Activated CD4-positive, alpha-beta T cell treated with anti-CD3 and anti-CD28 coated beads, Interleukin-10, Interleukin-2, amounts not matched to agents 100 ng/mL and 50 ng/mL, durations not matched to agents 16 hours and 8 hours (primary cell): ENCODE measurements at places on chromosomes 12 and 14.

GRCh38 chr14:90375934-90376333, 20.9 kb upstream of the CALM1 start:
- no peak for DNase-seq

- peak; percentile 17 for DNase-seq
These were observed at the start of gene MDGA2 for GRCh38 chr14:47675466-47676314. Gene MDGA2, minus strand, starts transcription at chr14:47675605.

DNA sequence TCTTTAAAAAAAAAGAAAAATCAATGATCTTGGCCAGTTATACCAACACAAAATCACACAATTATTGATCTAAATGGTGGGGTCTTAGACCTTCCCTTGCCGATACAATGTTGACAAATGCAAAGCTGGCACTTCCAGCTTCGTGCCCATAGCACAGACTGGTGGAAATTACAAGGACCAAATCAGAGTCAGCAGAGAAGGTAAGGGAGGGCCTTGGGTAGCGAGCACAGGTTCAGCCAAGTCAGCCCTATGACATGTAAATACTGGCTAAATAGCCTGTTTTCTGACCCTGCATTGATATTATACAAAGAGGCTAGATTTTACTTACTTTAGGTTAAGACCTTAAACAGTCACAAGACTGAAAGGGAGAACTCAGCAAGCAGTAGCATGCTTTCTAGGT, 30.3 kb upstream of the WDR89 start:
- DNase-seq: no peak

DNA sequence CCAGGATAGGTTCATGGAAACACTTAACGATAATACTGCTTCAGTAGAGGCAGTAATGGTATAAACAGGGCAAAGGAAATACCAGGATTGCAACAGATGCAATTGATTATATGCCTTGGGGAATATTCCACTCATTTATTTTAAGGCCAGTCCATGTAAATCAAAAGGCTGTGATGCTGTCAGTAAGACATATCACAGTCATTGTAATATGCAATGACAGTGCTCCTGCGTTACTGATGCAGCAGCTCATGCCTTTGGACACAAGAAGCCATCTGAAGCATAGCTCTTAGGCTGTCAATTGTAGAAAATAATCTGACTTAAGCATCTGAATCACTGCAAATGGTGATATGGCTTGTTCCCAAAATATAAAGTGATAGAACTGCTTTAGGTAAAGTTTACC, 674.8 kb downstream of the TMTC2 start:
- no peak for DNase-seq

DNA sequence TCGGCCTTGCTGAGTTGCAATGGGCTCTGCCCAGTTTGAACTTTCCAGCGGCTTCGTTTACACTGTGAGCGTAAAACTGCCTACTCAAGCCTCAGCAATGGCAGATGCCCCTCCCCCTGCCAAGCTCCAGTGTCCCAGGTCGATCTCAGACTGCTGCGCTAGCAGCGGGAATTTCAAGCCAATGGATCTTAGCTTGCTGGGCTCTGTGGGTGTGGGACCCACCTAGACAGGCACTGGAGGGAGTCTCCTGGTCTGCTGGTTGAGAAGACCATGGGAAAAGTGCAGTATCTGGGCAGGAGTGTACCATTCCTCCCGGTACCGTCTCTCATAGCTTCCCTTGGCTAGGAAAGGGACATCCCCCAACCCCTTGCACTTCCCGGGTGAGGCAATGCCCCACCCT, 88.2 kb downstream of the KLHL28 start:
- DNase-seq: no peak

DNA sequence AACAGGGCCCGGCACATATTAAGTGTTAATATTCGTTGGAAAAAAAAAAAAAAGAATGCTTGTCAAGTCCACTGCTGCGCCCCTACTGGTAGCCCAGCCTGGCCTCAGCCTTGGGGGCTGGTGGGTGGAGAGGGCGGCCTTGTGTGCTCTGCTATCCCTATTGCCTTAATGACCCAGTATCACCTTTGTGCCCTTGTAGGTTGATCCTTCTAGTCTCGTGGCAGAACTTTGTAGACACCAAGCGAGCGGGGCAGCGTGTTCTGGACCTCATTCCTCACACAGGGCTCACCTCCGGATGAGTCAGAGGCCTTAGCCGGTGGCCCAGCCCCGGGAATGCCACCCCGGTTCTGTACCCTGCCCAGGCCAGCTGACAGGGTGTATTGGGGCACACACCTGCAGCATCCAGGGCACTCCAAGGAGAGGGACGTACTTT, 1.8 kb upstream of the RCOR1 start:
- peak; percentile 7 for DNase-seq

- DNase-seq: no peak
These were observed 659 bp upstream of the FOXJ2 start for GRCh38 chr12:8031872-8032241.

GRCh38 chr14:45254771-45255170, 1.8 kb upstream of the MIS18BP1 start:
- no peak for DNase-seq

DNA sequence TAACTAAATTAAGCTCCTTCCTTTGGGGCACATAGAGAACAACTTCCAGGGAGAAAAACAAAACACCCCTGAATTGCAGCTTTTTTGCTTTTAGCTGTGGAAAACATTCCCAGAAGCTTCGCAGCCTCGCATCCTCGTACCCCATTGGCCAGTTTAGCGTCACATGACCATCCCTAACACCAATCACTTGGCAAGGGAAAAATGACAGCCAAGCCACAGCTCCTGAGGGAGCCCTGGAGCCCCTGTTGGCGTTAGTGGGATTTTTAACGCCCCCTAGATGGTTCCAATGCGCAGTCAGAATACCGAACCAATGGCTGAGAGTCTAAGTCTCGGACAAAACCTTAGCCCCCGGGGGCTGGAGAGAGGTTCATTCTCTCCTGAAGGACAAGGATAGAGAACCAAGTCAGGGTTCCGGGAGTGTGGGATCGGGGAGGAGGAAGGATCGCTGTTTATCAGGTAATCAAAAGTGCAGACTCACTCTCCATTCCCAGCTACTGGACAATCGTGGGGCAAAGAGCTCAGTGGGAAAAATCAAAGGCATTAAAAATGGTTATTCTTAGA, 135.6 kb upstream of the HIF1A start:
- no peak for DNase-seq

DNA sequence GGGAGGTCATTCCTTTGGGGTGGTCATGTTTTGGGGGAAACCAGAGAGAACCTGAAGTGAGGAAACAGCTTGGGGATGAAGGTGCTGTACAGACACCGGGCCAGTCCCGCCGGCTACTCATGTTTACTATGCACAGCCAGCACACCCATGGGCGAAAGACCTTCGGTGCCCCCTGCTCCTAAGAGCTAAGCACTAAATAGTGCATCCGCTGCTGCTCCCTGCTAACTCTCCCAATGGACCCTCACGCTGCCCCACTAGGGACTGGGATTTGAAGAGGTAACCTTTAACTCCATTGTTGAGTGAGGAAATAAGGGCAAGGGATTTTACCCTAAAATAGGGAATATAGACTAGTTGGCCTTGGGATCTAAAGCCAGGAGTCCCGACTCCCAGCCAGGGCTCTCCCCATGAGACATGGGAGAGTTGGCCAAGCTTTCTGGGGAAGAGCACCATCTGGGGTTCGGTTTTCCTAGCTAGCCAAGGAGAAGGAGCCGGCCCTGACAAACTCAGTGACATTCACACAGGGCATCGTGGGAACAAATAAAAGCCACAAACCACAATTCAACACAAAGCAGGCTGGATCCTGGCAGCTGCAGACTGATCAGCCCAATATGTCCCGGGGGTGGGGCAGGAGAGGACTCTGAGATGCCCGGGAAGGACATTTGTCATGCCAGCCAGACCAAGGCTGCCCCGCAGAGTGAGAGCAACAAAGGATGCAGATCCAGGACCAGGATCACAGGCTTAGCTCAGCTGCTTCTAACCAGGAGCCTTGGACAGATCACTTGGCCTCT, 91.7 kb downstream of the SINHCAF start:
- no peak for DNase-seq

- DNase-seq: no peak
These were observed 67.0 kb downstream of the ANKRD9 start for GRCh38 chr14:102442241-102443211.
